ENCODE measurements at places on chromosomes 7 and 10.

DNA sequence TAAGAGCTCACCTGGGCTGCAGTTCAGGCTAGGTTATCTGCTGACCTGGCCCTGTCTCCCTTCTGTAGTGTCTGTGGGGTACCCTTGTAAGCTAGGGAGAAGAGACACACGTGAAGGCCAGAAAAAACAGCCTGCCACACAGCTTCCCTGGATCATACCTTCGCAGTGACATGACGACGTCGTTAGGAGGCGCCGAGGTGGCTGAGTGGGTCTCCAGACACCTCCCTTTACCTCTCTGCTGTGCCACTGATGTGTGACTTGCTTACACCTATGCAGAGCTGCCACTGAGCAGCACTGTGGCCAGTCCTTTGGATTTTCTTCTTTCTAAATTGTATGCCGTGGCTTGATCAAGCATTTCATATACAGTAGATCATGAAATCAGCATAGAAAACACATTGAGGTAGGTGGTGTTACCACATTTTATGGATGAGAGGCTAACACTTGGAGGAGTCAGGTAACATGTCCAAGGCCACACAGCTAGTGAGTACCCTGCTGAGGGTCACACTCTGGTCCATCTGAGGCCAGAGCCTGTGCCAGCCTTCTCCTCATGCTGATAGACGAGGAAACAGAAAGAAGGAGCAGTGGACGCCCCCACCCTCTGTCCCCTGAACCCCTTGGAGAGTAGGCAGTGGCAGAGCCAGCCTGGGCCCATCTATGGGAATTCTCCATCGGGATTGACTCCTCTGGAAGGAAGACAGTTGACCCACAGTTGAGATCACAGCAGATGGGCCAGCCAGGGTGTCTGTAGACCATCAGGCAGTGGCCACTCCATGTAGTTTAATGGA, 23.1 kb downstream of the HTRA1 start:
- peaks cover 3% of the 10 kb centered on the region for H3K4me1 ChIP-seq
- no peak overlapping the region for H3K4me3 ChIP-seq
- H3K27me3 ChIP-seq = no peaks in the 10 kb centered on the region
- H3K36me3 ChIP-seq = no peaks in the 10 kb centered on the region
- DNase-seq = no peak
- H3K27ac ChIP-seq = no peak overlapping the region

GRCh38 chr10:60534761-60535389, 145.2 kb upstream of the ANK3 start:
- H3K4me3 ChIP-seq = no peak overlapping the region
- H3K27ac ChIP-seq = no peak overlapping the region
- no peak for DNase-seq
- no peaks in the 10 kb centered on the region for H3K4me1 ChIP-seq
- H3K36me3 ChIP-seq = no peaks in the 10 kb centered on the region

DNA sequence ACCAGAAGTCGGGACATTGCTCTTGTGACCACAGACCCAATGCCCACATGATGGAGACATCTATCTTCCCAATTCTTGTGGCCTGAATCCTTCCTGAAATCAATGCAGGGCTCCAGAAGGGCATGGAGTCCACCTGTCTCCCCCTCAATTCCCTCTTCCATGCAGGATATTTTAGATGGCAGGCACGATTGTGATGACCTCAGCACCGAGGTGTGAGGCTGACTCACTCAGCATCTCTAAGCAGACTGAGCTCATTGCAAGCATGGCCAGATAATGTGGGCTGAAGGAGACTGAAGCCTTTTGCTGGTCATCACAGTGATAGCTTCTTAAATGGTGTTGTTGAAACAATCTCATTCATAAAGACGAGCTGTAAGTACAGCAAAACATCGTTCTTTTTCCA, 374.9 kb upstream of the PODXL start:
- no peak overlapping the region for H3K4me3 ChIP-seq
- H3K4me1 ChIP-seq = no peaks in the 10 kb centered on the region
- H3K27me3 ChIP-seq = no peaks in the 10 kb centered on the region
- H3K36me3 ChIP-seq = no peaks in the 10 kb centered on the region
- H3K27ac ChIP-seq = no peak overlapping the region

GRCh38 chr7:108245523-108246226, 115.5 kb upstream of the LAMB4 start:
- H3K4me3 ChIP-seq = no peak overlapping the region
- H3K36me3 ChIP-seq = no peaks in the 10 kb centered on the region
- peak overlapping the region; percentile 72 for H3K27ac ChIP-seq
- H3K27me3 ChIP-seq = no peaks in the 10 kb centered on the region
- H3K4me1 ChIP-seq = peaks cover 12% of the 10 kb centered on the region
- no peak for DNase-seq
